ENCODE measurements at places on chromosomes 1 and 21.

GRCh38 chr1:228323401-228323800 lies 83.2 kb downstream of the TRIM11 start:
- no peak for DNase-seq

- DNase-seq, result no peak
These were observed 404.2 kb downstream of the PLPP3 start for GRCh38 chr1:56175211-56175610.

DNA sequence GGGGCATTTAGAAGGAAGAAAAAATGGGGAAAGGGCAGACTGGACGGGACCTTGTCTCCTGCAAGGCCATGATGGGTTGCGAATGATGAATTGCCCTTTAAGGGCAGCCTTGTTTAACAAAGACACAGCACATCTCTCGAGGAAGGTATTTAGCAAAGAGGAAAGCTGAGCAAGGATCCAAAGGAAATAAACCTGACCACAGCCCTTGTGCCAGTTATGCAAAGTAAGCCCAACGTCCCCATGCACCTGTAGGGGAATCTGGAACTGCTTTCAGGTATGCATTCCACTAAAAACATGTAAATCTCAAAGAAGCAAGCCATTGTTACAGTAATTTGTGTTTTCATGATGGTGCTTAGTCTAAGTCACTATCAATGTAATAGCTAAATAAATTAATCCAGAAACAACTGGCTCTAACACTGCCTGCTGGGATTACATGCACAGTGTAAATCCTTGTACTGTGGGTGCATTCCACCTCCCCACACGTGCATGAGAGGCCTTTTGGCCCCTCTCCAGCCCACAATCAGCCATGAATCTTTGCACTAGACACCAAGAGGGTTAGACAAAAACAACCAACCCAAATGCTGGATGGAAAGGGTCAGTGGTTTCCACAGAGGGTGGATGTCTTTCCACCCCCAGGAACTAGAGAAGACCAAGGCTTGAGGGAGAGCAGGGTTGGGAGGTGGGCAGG lies 228.8 kb upstream of the KAZN start:
- DNase-seq, result no peak

DNA sequence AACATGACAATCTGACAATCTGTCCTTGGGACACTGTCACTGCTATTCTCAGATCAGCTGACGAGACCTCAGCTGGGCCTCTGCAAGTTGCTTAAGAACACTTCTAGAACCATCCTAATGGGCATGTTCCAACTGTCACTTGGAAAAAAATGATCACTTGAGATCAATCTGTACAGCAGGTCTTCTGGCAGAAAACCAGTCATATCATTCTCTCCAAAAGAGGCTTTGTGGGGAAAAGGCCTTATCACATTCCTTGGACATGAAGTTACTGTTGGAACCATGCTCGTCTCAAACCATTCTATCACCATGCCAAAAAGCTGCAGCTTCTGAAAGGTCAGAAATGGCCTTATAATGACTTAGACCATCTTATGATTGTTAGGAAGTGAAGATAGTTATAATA lies 744.2 kb downstream of the USP25 start:
- DNase-seq, result no peak

GRCh38 chr1:226588484-226588883 lies 39.9 kb downstream of the STUM start:
- no peak for DNase-seq

- DNase-seq, result no peak
These were observed 181.2 kb downstream of the PLPPR4 start for GRCh38 chr1:99445486-99445885.

- no peak for DNase-seq
These were observed 55.2 kb downstream of the ATP1B1 start for GRCh38 chr1:169161496-169162194.

DNA sequence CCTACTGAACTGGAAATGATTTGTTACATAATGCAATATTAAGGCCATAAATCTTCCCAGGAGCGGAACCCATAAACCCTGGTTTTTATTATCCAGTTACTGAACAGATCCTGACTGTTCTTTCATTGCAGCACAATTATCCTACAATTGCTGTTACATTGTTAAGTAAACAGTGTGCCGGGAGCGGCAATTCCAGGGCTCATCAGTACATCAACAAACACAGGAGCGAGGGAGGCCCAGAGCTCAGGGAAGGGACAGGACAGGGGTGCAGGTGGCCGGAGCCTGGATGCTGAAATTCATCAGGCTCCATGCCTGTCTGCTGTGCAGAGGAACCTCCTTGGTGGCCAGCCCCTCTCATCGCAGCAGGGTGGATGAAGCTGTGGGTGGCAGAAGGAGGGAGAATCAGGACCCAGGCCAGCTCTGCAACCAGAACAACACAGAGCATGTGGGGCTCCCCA lies 544.7 kb downstream of the NPHP4 start:
- no peak for DNase-seq

- no peak for DNase-seq
These were observed 3.0 kb downstream of the ATP2B4 start for GRCh38 chr1:203629507-203630082.

GRCh38 chr1:210239349-210240111 lies 6.9 kb downstream of the SERTAD4 start:
- peak; percentile 68 for DNase-seq

DNA sequence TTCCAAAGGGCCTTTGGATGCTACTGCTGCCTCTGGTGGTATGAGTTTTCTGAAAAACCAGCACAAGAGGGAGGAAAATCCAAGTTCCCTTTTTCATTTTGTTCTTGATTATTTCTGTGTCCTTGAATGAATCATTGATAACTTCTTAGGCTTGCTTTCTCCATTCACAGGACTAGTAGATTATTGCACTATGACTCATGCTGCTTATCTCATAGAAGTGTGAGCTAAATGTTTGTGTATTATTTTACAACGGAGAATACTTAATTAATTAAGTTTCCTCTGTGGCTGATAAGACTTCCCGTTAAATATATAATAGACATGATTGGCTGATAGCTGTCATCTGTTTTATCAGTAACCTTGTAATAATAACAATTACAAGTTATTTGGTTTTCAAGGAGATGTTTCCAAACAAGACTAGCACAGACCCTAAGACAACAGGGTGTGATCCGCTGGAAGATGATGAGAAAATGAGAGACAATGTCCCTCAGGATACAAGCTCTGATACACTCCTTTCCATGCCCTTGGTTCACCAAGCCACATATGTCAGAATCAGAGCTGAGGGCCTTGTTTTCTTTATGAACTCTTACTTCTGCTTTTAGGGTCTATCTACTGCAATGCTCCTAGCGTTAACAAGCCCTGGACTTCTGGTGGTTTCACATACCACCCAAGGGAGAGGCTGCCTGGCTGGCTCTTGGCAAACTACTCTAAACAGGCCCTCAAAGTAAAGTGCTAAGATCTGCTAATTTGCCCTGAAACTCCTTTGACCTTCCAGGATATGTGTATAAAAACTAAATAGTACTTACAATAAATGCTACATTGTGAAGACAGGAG lies 1078.3 kb downstream of the TTLL7 start:
- DNase-seq, result no peak

DNA sequence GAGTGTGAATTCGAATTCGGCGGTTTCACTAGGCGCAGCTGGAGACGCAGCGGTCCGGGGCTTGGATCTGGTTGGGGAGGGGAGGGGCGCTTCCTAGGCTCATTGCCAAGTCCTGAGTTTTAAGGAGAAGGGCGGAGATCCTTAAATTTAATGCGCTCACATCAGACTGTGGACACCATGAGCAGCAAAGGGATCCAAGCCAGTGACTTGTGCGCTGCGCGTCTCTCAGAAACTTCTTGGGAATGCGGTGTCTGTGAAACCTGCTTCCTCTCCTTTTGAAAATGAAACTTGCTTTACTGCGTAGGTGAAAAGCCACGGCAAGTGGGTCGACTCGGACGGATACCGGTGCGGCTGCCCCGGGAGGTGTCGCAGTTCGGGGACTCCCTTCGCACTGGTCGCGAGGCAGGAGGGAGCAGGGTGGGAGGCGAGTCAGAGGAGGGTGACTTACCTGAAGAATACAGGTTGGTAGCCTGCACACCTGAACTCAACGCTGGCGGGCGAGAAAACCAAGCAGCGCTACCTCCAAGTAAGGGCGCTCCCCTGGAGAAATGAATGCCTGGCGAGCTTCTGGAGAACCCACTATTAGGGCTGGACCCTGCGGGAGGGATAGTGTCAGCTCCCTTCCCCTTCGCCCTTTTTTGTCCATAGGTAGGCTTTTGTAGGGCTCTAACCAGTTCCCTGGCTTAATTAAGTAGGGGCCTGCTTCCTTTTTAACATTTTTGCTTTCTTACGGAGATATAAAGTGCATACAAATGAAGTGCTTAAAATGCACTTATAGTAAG lies 992 bp downstream of the TENT5C start:
- no peak for DNase-seq

DNA sequence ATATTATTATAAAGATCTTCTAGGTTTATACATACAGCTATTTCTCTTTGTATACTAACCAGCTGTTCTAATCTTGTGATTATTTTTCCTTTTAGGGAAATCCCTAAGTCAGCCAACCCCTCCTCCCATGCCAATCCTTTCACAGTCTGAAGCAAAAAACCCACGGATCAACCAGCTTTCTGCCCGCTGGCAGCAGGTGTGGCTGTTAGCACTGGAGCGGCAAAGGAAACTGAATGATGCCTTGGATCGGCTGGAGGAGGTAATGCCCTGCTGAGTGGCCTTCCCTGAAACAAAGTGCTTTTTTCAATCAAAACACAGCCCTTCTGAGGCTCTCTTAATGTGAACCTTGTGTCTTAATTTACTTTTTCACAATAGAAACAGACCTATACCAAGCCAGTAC lies 32.4 kb upstream of the BMP8A start:
- DNase-seq, result no peak

DNA sequence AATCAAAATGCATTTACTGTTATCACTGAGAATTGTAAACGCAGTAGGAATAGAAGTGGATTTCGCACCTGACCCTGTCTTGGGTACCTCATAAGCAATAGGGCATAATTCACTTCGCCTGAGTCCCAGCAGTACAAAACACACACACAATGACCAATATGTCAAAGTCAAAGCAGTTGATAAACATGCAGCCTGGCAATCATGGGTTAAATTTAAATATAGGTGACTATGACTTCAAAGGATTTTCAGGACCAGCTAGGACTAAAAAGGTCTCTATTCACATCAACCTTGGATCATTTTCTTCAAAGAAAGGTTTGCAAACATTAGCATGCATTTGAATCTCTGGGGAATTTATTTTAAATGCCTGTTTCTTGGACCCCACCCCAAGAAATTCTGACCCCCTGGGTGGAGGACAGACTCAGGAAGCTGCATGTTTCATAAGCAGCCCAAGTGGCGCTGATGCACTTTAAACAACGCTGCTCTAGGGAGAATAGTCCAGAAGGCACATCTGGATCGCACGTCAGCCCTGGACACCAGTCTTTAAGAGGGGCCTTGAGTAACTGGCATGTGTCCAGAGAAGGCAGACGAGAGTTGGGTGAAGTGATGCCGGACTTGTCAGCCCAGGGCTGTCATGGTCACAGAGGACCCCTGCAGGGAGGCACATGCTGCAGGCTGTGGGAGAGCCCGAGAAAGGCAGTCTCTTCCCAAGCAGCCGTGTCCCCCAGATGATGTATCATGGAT lies 55.7 kb upstream of the EFHD2 start:
- no peak for DNase-seq

DNA sequence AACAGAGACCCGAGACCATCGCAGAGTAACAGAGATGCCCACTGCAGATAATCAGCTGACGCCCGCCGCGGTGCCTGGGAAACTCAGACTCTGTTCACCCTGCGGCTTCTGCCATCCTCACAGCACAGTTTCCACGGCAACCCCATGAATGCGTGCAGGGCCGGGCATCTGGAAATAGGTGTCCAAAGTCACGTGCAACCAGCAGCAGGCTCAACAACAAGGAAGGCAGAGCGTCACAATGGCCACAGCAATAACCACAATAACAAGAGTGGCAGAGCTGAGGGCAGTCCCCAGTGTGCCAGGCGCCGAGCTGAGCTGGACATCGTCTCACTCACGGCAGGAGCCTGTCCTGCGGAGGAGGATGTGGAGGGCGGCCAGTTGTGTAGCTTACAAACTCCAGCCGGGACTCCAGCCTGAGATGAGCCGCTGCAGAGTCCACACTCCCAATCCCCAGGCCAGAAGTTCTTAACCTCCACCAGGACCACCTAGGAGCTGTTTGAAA lies 102.0 kb downstream of the CRYAA start:
- DNase-seq, result no peak

GRCh38 chr1:41652384-41653265 lies 168.1 kb upstream of the EDN2 start:
- no peak for DNase-seq

DNA sequence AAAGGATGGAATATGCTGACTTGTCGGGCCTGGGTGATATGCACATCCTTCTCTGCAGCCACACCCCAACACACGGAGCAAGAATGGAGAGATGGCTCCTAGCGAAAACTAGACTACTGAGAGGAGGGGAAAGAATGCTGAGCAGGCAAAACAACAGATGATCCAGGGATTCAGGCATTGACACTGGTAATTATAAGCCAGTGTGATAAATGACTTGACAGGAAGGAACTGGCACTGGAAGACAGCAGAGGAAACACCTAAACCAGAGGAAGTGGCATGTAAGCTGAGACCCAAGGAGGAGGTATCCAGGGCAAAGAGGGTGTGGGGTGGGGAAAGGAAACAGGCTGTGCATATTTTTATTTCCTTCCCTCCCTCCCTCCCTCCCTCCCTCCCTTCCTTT lies 31.7 kb upstream of the KHDRBS1 start:
- DNase-seq, result no peak

- no peak for DNase-seq
These were observed 25.4 kb downstream of the FBXO42 start for GRCh38 chr1:16326833-16327404.

DNA sequence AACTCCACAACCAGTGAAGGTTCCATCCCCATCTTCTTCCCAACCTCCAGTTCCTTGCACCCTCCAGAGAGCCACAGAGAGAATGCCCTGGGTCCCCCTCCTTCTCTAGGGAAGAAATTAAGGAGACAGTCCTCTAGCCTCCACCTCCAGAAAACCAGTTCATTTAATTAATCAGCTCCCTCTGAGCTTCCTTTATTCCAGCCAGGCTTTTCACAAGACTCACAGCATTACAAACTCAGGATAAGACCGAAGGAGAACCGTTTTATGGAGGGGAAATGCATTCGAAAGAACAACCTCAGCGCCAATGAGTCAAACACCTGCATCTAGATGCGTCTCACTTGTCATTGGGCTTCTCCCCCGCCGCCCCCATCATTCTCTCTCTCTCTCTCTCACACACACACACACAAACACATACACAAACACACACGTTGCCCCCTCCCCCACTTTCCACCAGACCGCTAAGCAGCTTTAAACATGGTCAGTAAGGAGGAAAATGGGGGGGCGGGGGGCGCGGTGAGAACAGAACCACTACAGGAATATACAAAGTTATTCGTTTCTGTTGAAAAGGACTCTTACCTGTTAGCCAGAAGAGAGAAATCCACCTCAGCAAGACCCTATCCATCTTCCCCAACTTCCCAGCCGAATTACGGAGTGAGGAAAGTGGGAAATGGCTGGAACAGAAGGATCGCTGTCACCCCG lies 544 bp downstream of the ILDR2 start:
- DNase-seq, result peak; percentile 26
